ENCODE measurements at places on chromosomes 6 and 20. TPM values are rescaled to one million over a fixed set of nuclear protein-coding genes. Genes with fewer than 3 reads are reported as not detected.

GRCh38 chr6:145632971-145633370, 102.3 kb downstream of the EPM2A start:
- DNase-seq, result no peak

- DNase-seq, result peak; percentile 9
Observed at GRCh38 chr6:47759364-47759763, 22.5 kb upstream of the OPN5 start.

- DNase-seq, result no peak
Observed at GRCh38 chr20:18625907-18626655, 38.2 kb downstream of the DTD1 start.

KIF6 gene
- total RNA-seq, result 0.14 TPM

BYSL gene
- 29.2 TPM for total RNA-seq
